ENCODE measurements at places on chromosomes 6 and 20.

GRCh38 chr6:16450821-16451220 is 212.4 kb downstream of the GMPR start:
- DNase-seq, result no peak
- H3K4me1 ChIP-seq, result no peaks in the 10 kb centered on the region
- no peaks in the 10 kb centered on the region for H3K36me3 ChIP-seq

- no peak for DNase-seq
- no peaks in the 10 kb centered on the region for H3K36me3 ChIP-seq
- H3K4me3 ChIP-seq, result no peak overlapping the region
- H3K27ac ChIP-seq, result no peak overlapping the region
- H3K27me3 ChIP-seq, result no peaks in the 10 kb centered on the region
- no peaks in the 10 kb centered on the region for H3K4me1 ChIP-seq
These were observed 51.9 kb downstream of the RPF2 start for GRCh38 chr6:111033628-111034289.

DNA sequence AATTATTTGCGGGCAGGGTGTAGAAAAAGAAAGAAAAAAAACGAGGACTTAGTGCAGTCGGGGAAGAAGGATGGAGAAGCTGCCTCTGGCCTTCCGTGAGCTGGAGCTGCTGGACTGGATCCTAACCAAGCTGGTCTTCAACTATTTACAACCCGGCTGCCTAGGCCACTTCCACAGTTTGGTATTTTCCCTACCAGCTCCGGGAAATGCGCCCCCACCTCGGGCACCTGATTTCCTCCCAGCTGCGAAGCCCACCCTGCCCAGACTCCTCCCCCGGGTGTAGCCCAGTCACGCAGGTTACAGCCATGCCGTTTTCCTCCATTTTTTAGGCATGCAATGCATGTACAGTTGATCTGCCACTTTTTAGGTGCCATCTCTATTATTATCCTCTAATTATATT is 21.2 kb downstream of the THEMIS start:
- no peaks in the 10 kb centered on the region for H3K27me3 ChIP-seq
- no peaks in the 10 kb centered on the region for H3K4me1 ChIP-seq
- no peaks in the 10 kb centered on the region for H3K36me3 ChIP-seq
- no peak overlapping the region for H3K4me3 ChIP-seq

GRCh38 chr20:63741676-63742380 is 2.3 kb downstream of the SLC2A4RG start:
- H3K27ac ChIP-seq, result no peak overlapping the region
- DNase-seq, result no peak
- no peaks in the 10 kb centered on the region for H3K4me1 ChIP-seq
- H3K36me3 ChIP-seq, result no peaks in the 10 kb centered on the region
- no peaks in the 10 kb centered on the region for H3K27me3 ChIP-seq

- H3K4me3 ChIP-seq, result no peak overlapping the region
- peaks cover 18% of the 10 kb centered on the region for H3K27me3 ChIP-seq
- H3K27ac ChIP-seq, result no peak overlapping the region
- DNase-seq, result no peak
These were observed 85.4 kb downstream of the PPP1R14C start for GRCh38 chr6:150228072-150228733.

GRCh38 chr6:14458669-14459266 is 341.2 kb downstream of the CD83 start:
- H3K27ac ChIP-seq, result no peak overlapping the region
- no peak for DNase-seq
- H3K36me3 ChIP-seq, result peaks cover 28% of the 10 kb centered on the region
- no peak overlapping the region for H3K4me3 ChIP-seq

DNA sequence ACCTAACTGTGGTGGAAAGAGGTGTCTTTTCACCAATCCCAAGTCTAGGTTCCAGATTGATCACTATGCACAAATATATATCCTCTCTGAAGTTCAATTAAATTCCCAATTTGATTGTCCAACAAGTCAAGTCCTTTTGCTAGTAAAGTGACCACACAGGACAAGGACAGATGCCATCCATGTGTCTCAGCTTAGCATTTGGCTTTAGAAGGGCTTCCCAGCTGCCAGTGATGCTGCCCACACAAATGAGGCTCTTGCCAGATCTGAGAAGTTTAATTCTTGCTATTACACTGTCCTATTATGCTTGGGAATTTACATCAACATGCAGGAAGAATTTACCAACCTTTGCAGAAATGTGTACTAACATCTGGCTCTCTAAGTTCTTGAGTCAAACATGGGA is 108.5 kb downstream of the COL9A1 start:
- H3K36me3 ChIP-seq, result peaks cover 42% of the 10 kb centered on the region
- H3K4me3 ChIP-seq, result no peak overlapping the region
- H3K4me1 ChIP-seq, result peaks cover 5% of the 10 kb centered on the region
- no peak overlapping the region for H3K27ac ChIP-seq
- H3K27me3 ChIP-seq, result no peaks in the 10 kb centered on the region
- no peak for DNase-seq

- no peak overlapping the region for H3K27ac ChIP-seq
- H3K36me3 ChIP-seq, result peaks cover 19% of the 10 kb centered on the region
- peak overlapping the region; percentile 76 for H3K4me3 ChIP-seq
- no peak for DNase-seq
These were observed 2.3 kb upstream of the TRAM2 start for GRCh38 chr6:52579006-52579660.

DNA sequence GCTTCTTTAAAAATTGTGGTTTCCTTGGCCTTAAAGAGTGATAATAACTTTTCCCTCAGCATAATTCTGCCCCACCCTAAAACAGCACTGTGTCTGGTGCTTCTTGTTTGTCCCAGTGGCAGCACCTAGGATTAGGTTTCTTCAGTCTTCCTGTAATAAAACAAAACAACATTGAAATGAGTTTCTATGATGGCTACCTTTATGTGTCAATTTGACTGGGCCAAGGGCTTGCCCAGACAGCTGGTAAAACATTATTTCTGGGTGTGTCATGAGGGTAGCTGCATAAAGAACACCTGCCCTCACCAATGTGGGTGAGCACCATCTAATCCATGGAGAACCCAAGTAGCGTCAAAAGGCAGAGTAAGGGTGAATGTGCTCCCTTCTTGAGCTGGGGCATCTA is 117.8 kb downstream of the QRSL1 start:
- peaks cover 5% of the 10 kb centered on the region for H3K36me3 ChIP-seq
- H3K27me3 ChIP-seq, result no peaks in the 10 kb centered on the region
- no peak for DNase-seq
- no peak overlapping the region for H3K27ac ChIP-seq
- no peak overlapping the region for H3K4me3 ChIP-seq

- no peak overlapping the region for H3K27ac ChIP-seq
- H3K4me1 ChIP-seq, result no peaks in the 10 kb centered on the region
- no peak overlapping the region for H3K4me3 ChIP-seq
- DNase-seq, result no peak
- H3K36me3 ChIP-seq, result no peaks in the 10 kb centered on the region
- peaks cover 54% of the 10 kb centered on the region for H3K27me3 ChIP-seq
These were observed 169.2 kb downstream of the GRM4 start for GRCh38 chr6:33976437-33977360.

GRCh38 chr6:100472674-100473073 is 8.0 kb upstream of the SIM1 start:
- no peak overlapping the region for H3K27ac ChIP-seq
- H3K4me3 ChIP-seq, result no peak overlapping the region
- H3K27me3 ChIP-seq, result peaks cover 74% of the 10 kb centered on the region
- DNase-seq, result no peak
- H3K36me3 ChIP-seq, result no peaks in the 10 kb centered on the region

- DNase-seq, result peak; percentile 57
- peak overlapping the region; percentile 41 for H3K27ac ChIP-seq
- H3K4me1 ChIP-seq, result peaks cover 64% of the 10 kb centered on the region
These were observed 19.3 kb downstream of the TOP1 start for GRCh38 chr20:41047975-41048305.

DNA sequence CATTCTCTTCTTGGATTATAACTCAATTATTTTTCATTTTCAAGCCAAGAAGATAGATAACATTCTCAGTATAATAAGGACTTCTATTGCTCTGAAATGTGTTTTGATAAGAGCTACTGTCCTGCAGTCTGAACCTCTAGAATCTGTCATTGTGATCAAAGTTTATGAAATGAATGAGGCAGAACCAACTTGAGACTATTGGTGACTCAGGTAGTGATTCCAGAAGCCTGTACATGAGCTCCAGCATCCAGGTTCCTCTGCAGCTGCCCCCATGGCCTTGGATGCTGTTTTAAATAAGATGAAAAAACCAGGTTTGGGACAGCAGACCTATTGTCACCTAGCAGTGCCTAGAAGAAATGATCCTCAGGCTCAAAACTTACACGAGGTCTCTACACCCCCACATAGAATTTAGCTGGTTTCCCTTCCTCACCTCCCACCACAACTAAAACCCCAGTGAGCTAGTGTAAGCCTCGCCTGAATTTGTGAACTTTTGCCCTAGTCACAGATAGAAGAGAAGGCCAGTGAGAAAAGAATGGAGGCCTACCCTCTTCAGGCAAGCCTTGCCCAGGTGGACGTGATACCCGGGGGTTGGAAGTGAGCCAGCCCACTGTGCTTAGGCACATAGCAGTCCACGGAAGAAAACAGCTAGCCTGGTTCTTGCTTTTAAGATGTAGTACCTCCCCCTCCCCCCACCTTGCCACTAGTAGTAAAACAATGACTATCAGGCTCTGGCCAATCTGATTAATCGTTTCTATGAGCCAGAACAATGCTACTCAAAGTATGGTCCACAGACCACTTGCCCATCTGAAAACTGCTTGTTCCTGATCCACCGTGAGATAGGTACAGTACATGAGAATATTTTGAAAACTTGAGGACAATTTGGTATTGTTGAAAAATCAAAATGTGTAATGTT is 73.0 kb upstream of the SYNJ2 start:
- H3K27me3 ChIP-seq, result no peaks in the 10 kb centered on the region
- H3K36me3 ChIP-seq, result peaks cover 43% of the 10 kb centered on the region
- DNase-seq, result no peak
- H3K27ac ChIP-seq, result peak overlapping the region; percentile 68

DNA sequence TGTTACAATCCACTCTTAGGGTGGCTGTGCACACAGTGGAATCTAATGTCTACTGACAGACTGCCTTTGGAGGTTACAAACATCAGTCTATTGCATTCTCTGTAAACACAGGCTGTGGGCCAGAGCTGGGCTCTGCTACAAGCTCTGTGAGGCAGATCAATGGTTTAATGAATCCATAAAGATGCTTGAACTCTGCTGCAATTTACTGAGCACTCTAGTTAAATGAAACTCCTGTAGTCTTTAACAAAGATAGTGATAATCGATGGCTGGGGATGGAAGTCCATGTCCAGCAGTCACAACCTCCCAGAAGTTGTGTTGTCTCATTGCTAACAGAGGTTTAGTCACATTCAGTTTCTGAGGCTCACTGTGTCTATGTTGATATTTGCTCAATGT is 50.5 kb downstream of the SOBP start:
- peaks cover 33% of the 10 kb centered on the region for H3K27me3 ChIP-seq
- peaks cover 8% of the 10 kb centered on the region for H3K36me3 ChIP-seq
- no peak overlapping the region for H3K4me3 ChIP-seq
- no peak for DNase-seq
- H3K4me1 ChIP-seq, result no peaks in the 10 kb centered on the region
- no peak overlapping the region for H3K27ac ChIP-seq

GRCh38 chr6:116445102-116445501 is 16.1 kb upstream of the CALHM6 start:
- no peaks in the 10 kb centered on the region for H3K27me3 ChIP-seq
- H3K27ac ChIP-seq, result no peak overlapping the region
- no peak for DNase-seq
- H3K4me1 ChIP-seq, result peaks cover 34% of the 10 kb centered on the region
- H3K36me3 ChIP-seq, result no peaks in the 10 kb centered on the region
- no peak overlapping the region for H3K4me3 ChIP-seq

GRCh38 chr20:44358776-44359175 is 3.3 kb downstream of the HNF4A start:
- no peaks in the 10 kb centered on the region for H3K4me1 ChIP-seq
- H3K4me3 ChIP-seq, result no peak overlapping the region
- peaks cover 47% of the 10 kb centered on the region for H3K27me3 ChIP-seq
- H3K27ac ChIP-seq, result no peak overlapping the region
- no peaks in the 10 kb centered on the region for H3K36me3 ChIP-seq

DNA sequence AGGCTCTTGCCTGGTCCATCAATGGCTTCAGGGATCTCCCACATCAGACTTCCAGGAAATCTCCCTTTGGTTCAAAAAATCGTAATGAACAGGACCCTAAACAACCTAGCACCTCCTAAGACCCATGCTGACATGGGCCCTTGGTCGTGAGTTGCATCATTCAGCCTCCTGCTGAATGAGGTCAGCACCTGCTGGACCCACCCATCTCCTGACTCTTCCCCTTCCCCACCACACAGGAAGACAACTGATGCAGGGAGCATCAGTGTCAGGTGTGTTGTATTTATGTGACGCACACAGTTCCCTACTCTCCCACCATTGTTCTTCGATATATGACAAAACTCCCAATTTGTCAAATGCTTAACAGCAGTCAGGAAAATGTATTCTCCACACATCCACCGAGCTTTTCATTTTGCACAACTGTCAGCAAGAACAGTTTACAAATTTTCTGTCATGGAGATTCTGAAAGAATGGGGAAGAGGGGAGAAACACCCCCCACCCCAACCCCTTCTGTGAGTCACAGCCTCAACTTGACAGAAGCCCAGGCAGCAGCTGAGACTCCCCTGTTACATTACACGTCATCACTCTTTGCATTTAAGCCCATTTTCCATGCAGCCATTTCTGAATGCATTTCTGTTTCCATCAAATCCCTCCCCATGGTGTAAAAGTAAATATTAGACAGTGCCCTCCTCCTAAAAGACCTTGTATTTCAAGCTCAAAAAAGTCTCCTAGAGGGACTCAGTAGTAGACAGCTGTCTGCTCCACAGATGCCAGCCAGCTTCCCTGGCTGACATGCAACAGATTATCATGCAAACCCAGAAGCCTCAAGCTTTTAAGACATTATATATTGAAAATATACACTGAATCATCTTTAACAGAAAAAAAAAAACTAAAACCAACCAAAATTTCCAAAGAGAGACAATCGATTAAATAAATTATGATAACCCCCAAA is 577.5 kb downstream of the PTPRT start:
- H3K36me3 ChIP-seq, result no peaks in the 10 kb centered on the region
- H3K4me3 ChIP-seq, result no peak overlapping the region
- no peak for DNase-seq
- H3K27ac ChIP-seq, result no peak overlapping the region
- no peaks in the 10 kb centered on the region for H3K4me1 ChIP-seq

GRCh38 chr6:20600831-20601230 is 66.6 kb downstream of the CDKAL1 start:
- peaks cover 4% of the 10 kb centered on the region for H3K4me1 ChIP-seq
- H3K4me3 ChIP-seq, result no peak overlapping the region
- no peaks in the 10 kb centered on the region for H3K27me3 ChIP-seq
- no peak for DNase-seq
- H3K36me3 ChIP-seq, result no peaks in the 10 kb centered on the region

GRCh38 chr6:102051720-102052119 is 658.2 kb downstream of the GRIK2 start:
- H3K27ac ChIP-seq, result no peak overlapping the region
- H3K36me3 ChIP-seq, result no peaks in the 10 kb centered on the region
- no peak for DNase-seq
- no peaks in the 10 kb centered on the region for H3K4me1 ChIP-seq
- H3K27me3 ChIP-seq, result no peaks in the 10 kb centered on the region

- peaks cover 33% of the 10 kb centered on the region for H3K27me3 ChIP-seq
- H3K27ac ChIP-seq, result no peak overlapping the region
- H3K36me3 ChIP-seq, result peaks cover 8% of the 10 kb centered on the region
- H3K4me1 ChIP-seq, result peaks cover 6% of the 10 kb centered on the region
These were observed 570 bp upstream of the PLCB4 start for GRCh38 chr20:9068233-9068801.
